Stimulated activated CD4-positive, alpha-beta T cell treated with anti-CD3 and anti-CD28 coated beads, Interleukin-12 subunit alpha, Interleukin-12 subunit beta, amount 100 ng/mL, for 24 hours (primary cell): ENCODE measurements at places on chromosomes 3 and 15.

- no peak for DNase-seq
These were observed 7.5 kb upstream of the TM4SF1 start for GRCh38 chr3:149384911-149385321.

GRCh38 chr3:72818092-72818773 is 30.0 kb downstream of the SHQ1 start:
- DNase-seq, result no peak

- DNase-seq, result no peak
These were observed 32.6 kb downstream of the PLCL2 start for GRCh38 chr3:16917256-16917935.

DNA sequence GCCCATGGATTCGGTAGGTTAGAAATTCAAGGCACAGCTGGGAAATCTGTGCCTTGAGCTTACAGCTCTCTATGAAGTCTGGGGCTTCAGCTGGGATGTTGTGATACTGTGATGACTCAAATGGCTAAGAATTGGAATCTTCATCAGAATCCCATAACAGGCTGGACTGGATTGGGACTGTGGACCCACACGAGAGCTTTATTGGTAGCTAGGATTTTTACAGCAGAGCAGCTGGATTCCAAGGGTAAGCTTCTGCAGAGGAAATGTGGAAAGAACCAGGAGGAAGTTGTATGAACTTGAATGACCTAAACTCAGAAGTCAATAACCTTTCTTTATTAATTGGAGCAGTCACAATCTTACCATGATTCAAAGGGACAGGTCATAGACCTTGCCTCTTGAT is 1187.1 kb downstream of the ROBO1 start:
- no peak for DNase-seq

DNA sequence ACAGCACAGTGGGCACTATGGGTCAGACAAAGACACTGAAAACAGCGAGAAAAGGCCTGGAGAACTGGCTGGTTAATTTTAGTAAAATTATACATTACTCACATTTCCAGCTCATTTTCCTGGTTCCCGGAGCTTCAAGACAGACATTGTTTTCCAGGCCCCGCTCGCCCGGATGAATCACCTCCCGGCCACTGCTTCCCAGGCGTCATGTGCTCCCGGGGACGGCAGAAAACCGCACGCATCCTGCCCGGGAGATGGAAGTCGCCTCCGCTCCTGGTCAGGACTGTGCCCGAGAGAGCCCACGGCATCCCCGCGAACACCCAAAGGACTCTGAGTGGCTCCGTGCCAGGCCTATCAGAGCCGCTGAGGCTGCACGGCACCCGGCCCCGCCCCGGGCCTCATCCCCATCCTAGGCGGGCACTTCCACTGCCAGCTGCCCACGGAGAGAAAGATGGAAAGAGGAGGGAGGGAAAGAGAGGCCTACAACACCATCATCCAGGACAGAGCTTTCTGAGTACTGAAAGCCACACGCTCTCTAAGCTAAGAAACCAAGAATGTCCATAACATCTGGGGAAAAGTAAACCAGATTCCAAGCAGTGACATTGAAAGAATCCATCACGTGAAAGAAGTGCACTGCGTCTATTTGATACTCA is 75.1 kb downstream of the VGLL4 start:
- DNase-seq, result no peak

DNA sequence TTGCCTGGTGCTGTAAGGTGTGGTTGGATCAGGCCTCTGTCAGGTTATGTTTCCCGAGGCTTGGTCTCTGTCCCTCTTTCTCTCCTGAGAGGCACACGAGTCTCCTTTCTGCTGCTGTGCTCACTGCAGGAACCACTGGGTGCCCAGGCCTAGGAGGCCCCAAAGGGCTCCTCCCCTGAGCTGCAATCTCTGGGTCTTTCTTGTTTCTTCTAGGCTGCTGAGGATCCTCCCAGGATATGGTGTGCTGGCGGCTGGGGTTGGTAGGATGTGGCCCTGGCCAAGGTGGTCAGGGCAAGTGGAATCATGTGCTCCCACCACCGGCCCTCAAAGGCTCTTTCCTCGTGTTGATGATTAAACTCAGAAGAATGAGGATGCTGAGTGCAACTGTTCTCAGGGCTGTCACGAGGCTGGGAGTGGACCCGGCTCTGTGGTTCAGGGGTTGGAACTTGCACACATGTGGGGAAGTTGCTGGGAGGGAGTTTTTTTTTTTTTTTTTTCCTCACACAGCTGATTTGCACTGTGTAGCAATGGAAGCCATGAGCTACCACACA is 43.6 kb upstream of the CTSH start:
- DNase-seq, result no peak

- no peak for DNase-seq
These were observed 64.9 kb upstream of the RBMS3 start for GRCh38 chr3:29215948-29216347.

GRCh38 chr3:40169983-40170382 is 139.5 kb upstream of the EIF1B start:
- DNase-seq, result no peak

DNA sequence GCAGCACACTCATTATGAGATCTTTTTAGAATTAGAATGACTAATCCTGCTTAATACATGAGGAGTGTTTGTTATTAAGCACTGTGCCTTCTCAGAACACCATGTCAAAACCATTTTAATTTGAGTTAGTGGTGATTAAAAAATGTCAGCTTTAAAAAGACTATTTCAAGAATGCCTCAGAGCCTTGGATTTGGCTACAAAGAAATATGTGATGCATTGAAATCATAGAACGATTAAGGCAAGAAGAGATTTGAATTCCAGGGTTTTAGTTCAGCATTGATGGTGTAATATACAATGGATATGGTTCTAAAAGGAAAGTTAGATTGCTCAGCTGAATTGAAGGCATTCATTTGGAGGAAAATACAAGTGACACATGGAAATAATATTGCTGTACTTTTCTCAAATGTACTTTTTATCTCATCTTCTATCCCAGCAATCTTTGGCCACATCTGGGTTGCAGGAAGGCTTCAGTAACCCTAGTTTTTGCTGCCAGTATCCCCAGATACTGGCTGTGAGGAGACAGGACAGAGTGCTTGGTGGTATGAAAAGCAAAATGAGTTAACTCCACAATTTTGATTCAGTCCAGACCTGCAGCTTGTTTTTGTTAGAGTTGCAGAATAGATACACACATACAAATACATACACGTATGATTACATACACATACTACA is 303.8 kb downstream of the CLSTN2 start:
- no peak for DNase-seq

DNA sequence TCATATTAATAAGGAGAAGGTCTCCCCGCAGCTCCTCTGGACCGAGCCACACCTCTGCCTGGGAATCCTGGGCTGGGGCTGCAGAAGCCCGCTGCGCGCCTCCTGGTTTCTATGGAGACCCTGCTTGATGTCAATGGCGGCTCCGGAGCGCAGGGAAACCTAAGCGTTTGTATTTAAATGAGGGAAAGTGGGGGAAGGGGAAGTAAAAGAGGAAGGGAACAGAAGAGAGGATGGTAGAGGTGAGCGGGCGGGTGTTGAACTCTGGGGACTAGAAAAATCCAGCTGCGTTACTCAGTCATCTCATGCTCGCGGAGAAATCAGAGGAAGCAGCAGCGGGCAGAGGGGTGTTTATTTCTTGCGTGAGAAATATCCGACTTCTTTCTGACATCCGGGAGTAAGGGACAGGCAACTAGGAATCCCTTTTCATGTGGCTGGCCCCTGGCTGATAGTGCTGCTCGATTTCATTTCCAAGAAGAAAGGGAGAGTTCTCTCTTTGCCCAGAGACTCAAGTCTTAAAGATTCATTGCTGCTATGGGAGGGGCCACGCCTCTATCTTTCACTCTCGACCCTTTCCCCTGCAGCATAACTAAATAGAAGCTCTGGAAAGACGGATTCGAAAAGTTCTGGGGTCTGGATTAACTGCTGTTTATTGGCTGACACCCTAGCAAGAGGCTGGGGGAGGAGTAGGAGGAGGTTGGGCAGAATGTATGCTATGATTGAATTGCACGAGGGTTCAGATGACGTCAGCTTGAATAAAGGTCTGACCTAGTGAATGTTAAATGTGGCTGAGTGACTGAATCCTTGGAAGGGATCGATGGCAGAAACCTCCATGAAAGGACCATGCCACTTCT is 110.5 kb upstream of the GAP43 start:
- DNase-seq, result no peak

- DNase-seq, result peak; percentile 39
These were observed at the start of gene MEIS2 for GRCh38 chr15:37100109-37100965. TSS of gene MEIS2 (minus strand) at chr15:37100549. CDS start at chr15:37099466, 1,083 bp downstream.

DNA sequence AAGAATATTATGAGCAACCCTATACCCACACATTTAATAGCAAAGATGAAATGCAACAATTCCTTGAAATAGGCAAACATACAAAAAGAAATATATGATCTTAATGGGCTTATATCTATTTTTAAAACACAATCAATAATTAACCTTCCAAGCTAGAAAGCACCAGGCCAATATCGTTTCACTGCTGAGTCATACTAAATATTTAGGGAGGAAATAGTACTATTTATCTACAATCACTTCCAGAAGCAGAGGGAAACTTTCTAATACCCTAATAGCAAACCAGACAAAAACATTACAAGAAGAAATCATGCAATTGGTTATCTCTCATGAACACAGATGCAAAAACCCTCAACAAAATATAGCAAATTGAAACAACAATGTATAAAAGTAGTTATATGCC is 207.8 kb downstream of the MTHFS start:
- no peak for DNase-seq

GRCh38 chr3:13379201-13379830 is 40.8 kb downstream of the NUP210 start:
- DNase-seq, result no peak

DNA sequence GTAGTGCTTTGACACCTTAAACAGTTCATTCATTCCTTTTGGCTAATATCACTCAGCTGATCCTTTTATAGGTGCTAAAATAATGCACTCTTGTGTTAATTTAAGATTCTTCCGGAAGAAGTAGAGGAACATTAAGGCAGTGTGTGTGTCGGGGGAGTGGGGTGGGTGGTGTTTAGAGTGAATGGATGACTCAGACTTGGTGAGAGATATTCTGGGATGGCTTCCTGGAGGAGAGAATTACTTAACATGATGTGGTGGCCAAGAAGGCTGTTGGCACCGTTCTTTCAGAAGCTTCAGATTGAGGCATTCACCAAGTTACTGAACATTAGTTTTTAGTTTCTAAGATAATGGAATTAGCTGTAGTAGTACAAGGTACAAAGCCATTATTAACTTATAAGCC is 125.6 kb upstream of the ROPN1 start:
- no peak for DNase-seq

GRCh38 chr15:67474405-67475110 is 46.4 kb upstream of the C15orf61 start:
- DNase-seq, result no peak

DNA sequence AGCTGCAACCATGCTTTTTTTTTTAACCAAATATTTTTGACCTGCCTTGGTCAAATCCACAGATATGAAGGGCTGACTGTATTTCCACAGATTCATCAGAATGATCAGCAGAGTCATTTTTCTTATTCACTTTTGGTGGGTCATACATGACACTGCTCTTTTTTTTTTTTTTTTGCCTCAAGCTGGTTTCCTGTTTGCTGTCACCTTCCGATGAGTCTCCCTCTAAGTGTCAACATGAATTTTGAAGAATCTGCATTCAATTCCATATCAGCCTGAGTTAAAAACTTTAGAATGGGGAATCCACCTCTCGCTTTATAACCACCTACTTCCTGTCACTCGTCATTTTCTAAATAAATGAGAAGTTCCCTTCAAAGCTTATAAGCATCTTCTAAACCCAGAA is 2.2 kb upstream of the SLC12A8 start:
- no peak for DNase-seq

- peak; percentile 39 for DNase-seq
These were observed 27.3 kb downstream of the CEP19 start for GRCh38 chr3:196684548-196685407.

DNA sequence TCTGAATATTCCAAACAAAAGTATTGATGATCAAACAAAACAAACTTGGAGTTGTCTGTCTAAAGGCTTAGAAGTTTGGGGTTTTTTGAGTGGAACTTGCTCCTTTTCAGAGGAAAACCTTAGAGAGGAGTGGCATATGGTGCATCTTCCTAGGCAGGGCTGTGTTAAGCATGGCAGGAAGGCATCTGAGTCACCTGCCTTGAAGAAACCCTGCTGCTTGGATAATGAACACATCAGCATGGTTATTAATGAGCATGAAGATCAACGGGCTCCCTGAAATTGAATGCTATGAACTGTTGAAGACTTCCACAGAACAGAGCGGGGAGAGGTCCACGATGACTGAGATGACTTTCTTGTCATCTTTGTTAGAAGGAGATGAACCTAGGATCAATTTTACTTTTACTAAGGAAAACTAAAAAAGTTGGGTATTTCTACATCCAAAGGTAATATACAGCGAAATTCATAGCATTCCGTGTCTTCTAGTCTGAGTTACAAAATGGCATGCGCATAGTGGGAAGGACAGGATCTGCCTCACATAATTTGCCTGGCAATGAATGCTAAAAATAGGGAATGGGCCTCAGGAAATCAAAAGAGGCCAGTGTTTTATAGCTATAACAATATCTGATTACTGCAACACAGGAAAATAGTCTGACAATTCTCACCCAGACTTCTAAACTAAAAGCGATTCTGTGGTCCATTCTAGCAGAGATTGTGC is 11.6 kb upstream of the TMED3 start:
- DNase-seq, result no peak

- no peak for DNase-seq
These were observed 8.6 kb downstream of the CEP152 start for GRCh38 chr15:48802257-48802656.

DNA sequence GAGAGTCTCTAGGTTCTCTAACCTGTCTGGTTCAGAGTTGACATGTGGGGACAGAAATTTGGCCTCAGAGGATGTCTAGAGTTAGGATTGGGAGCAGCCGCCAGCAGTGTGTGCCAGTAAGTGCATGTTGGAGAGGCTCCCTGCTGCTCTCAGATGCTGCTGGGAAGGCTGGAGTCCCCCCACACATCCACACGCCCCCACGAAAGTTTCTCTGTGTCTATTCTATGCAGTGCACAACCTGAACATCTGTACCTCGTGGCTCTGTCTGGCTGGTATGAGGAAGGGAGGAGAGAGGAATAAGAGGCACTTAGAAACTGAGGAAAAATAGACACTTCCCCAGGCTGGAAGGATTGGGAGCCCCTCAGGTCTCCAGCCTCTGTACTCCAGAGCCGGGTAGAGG is 131.8 kb downstream of the RAB11A start:
- no peak for DNase-seq

GRCh38 chr15:37793851-37794250 is 140.6 kb upstream of the TMCO5A start:
- no peak for DNase-seq
